SK-N-MC (cell line): ENCODE measurements at places on chromosomes 6 and 20.

GRCh38 chr6:116206231-116206903, 47.5 kb downstream of the TSPYL4 start:
- no peak for DNase-seq

DNA sequence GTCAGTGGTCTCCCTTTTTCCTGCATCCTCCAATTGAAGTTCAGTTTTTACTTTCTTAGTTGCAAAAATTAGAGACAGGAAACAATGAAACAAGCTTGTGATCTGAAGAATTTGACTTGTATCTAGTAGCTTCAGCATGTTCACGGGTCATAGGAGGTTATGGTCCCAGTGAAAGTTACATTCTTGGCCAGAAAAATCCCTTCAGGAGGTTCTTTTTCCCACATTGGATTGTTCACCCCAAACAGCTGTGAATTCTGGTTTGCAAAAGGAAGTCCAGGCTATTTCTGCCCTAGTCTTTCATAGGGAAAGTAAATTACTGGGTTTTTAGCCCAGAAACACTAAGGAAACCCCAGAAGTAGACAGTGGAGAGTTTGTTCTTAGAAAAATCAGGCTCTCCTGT, 8.1 kb downstream of the ANKS1A start:
- no peak for DNase-seq

GRCh38 chr20:23449421-23449820, 3.3 kb downstream of the CST11 start:
- DNase-seq = no peak

GRCh38 chr6:100721256-100721655, 159.9 kb downstream of the ASCC3 start:
- no peak for DNase-seq

DNA sequence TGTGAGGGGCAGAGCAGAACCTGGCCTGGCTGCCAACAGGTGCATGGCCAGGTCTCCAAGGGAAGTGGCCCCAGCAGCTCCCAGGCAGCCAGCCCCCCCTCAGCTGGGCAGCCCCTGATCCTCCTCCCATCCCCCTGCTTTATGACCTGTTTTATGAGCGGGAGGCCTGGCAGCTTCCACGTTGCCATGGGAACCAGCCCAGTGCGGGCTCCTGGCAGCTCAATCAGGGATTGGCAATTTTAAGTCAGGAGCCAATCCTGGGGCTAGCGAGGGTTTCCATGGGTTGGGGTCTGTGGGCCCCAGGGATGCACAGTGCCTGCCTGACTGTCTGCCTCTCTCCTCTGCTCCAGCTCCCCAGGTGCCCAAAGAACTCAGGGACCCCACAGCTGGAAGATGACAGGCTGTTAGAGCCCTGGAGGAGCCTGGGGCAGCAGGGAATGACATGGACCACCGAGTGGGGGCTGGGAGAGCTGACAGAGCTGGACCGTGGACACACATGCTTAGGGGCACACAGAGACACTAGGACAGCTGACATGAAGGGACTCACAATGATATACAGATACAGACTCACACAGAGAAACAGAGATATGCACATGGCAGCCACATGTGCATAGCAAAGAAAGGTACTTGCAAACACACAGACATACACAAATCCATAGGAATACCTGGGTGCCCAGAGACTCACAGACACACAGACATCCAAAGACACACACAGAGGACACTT, 56.5 kb upstream of the SIRPA start:
- no peak for DNase-seq

DNA sequence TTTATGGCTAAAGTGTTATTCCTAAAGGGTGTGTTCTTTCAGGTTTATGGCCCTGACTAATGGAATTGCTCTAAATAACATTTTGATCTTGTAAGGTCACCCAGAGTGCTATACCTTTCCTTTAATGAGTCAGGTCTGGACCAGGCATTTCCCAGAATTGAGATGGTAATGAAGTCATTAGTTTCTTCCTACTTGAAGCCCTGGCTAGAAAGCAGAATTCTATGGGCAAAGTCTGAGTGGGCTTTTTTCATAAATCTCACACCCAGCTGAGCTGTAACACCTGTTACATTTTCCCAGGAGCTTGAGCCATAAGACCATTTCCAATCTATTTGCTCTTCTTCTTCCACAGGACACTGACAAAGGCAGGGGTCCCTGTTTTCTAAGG, 122.0 kb upstream of the ID4 start:
- DNase-seq = no peak

GRCh38 chr6:20180935-20181334, 31.3 kb downstream of the MBOAT1 start:
- DNase-seq = no peak

- no peak for DNase-seq
Measured at GRCh38 chr6:43990275-43990626, 137.0 kb downstream of the MRPL14 start.

DNA sequence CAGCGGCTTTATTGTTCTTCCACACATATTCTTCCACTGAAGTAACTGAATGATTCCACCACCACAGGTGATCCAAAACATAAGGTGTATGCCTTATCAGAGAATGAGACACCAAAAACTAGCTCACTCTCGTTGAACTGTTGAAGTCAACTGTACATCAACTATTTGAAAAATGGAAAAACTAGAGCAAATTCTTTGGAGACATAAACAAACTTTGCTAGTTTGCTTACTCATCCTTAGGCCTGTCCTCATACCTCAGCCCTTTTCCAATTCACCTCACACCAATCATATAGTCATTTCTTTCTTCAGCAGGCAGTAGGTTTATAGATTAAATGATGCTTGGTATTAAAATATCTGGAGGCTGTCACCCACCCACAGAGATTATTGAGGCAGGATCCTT, 77.1 kb upstream of the RNF217 start:
- DNase-seq = no peak

DNA sequence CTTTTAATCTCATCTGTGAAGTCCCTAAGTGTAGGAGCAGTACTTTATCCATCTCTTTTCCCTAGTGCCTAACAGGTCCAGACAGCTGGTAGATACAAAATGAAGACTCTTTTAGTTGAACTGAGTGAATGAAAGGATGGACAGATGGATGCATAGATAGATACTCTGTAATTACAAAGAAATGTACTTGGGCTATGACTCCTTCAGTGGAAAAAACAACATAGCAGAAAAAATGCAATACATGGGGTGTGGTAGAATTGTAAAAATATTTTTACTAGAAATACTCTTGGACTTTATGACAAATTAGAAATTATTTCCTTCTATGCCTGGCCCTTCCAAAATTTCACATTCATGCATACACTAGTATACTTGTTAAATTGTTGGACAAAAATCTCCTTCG, 29.3 kb downstream of the KCNQ5 start:
- DNase-seq = no peak

- no peak for DNase-seq
Measured at GRCh38 chr20:40843251-40843650, 154.2 kb upstream of the MAFB start.

GRCh38 chr6:157274471-157275226, 48.7 kb downstream of the TMEM242 start:
- DNase-seq = no peak

DNA sequence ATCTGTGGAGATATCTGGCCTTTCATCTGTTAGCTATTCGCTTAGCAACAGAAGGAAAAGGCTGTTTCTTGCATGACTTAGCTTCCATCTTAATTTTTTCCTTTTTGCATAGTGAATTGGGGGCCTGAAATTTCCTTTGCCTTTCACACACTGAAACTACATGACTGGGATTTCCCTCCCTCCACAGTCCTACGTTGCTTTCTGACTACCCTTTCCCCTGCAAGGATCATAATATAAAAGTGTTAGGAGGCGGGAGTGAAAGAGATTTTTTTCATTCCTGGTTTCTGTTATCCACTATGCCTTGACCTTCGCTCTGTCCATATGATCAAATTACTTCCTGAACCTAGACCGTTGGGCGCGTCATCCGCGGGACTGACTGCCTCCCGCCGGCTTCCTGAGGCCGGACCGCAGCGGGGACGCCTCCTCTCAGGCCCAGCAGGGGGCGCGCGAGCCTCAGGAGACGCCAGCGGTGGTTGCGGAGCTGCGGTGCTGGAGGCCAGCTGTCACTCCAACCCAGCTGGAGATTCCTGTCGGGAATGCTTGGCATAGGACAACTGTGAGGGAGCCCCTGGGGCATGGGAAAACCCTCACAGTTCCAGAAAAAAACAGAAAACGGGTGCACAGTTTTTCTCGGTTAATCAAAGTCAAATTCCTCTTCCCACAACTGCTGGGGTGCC, 55.6 kb downstream of the MEP1A start:
- no peak for DNase-seq

DNA sequence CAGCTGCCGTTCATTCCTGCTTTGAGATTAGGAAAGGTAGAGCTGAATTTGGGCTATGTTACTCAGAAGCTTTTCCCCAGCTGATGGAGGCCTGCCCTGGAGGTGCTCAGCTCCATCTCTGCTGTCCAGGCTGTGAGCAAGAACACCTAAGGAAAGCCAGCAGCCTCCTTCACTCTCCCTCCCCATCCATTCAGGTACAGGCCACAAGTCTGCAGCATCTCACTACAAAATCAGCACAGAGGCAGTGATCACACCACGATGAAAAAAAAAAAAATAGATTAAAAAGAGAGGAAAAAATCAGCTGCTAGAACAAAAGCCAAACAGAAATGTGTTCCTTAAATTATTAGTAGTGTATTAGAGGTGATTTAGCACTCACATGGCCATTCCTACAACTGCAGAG, 515.0 kb downstream of the CDH26 start:
- DNase-seq = no peak

- DNase-seq = no peak
Measured at GRCh38 chr20:1870792-1871550, 24.2 kb upstream of the SIRPA start.

DNA sequence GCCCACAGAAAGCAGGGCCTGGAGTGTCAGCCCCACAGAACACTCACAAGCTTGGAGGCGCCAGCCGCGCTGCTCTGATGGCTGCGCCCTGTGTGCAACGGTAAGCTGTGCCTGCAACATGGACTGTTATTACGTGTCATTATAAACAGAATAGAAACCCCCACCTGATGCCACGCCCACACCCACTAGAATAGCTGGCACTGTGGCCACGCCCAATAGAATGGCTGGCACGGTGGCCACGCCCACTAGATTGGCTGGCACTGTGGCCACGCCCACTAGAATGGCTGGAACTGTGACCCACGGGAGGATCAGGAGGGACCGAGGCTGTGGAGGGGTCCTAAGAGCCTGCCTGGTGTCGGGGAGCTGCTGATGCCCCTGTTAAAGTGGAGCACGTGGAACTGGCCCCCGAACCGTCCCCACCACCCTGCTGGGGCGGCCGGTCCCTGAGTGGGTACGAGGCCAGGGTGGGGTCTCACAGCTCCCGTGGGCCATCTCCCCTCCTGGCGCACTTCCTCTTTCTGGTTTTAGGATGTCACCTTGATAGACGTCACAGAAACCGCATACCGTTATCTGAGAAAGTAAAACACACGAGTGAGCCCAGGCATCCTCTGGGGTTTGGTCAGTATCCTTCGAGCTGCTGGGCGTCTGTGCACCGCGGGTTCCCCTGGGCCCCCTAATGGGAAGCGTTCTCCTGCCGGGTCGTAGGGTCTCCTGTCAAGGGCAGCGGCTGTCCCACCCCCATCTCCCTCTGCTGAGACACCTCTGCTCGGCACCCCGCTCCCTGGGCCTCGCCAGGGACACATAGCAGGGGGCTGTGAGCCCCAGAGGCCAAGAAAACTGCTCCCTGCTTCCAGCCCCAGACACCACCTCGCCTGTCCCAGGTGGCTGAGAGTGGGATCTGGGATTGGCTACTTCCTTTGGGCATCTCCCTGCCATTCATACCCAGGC, 25.4 kb downstream of the SLC17A9 start:
- DNase-seq = no peak

DNA sequence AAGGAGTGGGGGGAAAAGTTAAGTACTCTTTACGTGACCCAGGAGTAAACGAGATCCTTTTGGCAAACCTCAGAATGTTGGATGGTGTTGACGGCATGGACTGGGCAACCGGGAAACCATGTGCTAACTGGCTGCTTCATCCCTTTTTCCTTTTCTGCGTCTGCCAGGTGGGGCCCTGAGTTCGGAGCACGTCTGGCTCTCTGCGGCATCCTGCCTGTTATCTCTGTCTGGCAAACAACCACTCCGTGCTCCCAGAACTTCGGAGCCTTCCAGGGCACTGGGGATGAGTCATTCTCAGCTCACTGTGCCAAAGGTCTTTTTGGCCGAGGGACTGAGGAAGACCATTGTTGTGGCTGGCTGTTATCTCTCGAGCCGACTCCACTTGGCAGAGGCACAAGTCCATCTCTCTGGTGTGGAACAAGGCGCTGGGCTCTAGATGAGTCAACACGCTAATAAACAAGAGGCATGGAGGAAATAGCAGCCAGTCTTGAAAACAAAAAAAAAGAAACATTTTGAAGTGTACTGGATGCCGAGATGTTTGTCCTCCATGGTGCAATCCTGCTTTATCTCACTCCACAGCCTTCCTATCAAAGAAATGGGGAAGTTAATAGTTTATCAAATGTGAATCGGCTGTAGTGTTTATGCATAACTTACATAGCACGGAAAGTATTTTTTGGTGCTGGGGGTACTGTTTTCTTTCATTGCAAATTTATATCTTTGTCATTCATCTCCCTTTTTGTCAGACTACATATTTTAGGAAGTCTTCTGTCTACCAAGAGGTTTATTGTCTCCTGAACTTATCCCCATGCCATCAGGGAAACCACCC, 64.6 kb upstream of the TXNDC5 start:
- DNase-seq = no peak

DNA sequence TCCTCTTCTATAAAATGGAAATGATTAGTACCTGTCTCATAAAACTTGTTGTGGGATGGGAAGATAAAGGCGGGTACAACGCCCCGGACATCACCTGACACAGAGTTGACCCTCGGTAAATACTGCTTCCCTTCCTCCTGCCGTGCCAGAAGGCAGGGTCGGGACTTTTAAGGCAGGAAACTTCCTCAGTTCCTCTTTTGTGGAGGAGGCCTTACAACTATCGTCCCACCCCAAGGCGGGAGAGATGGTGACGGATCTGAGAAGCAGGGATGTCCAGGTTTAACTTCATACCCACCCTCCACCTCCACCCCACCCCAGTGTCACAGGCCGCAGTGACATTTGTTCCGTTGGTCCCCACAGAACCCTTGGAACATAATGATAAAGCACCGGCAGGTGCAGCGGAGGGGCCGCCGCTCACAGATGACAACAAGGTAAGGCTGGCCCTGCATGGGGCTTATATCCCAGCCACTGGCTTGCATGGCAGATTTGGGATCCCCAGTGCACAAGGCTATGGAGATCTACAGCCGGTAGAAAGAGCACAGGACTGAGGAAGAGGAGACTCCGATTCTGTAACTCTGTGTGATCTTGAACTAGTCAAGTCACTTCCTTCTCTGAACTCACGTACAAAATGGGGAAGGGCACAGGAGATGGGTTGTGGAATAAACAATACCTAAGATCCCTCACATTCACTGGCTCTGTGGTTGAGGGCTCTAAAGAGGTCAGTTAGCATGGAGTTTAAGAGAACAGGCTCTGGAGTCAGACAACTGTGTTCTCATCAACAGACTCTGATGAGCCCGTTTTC, 764 bp downstream of the DNTTIP1 start:
- no peak for DNase-seq
